Hepatocyte (in vitro differentiated cells): ENCODE measurements at places on chromosomes 5 and 9. TPM values are rescaled to one million over a fixed set of nuclear protein-coding genes. Genes with fewer than 3 reads are reported as not detected.

The GRXCR2 gene
- polyA plus RNA-seq = 0.39 TPM in 1 of 2 replicates, not detected in the other

The MGAT1 gene
- polyA plus RNA-seq = 149 and 151 TPM in 2 replicates

The MYOZ3 gene
- polyA plus RNA-seq = 0.83 and 1.8 TPM in 2 replicates

The LCN12 gene
- 27.4 and 36.8 TPM in 2 replicates for polyA plus RNA-seq

The PKD2L2 gene
- 0.09 and 0.11 TPM in 2 replicates for polyA plus RNA-seq

The GHR gene
- polyA plus RNA-seq = 12.6 and 14.4 TPM in 2 replicates

The SUSD1 gene
- 18.5 and 25.0 TPM in 2 replicates for polyA plus RNA-seq

The VCAN gene
- 98.0 and 104 TPM in 2 replicates for polyA plus RNA-seq

- H3K36me3 ChIP-seq = no peaks in the 10 kb centered on the region
- H3K4me1 ChIP-seq = no peaks in the 10 kb centered on the region
- no peak overlapping the region for H3K27ac ChIP-seq
- H3K27me3 ChIP-seq = no peaks in the 10 kb centered on the region
Measured at GRCh38 chr5:95237324-95237723, 47.6 kb downstream of the MCTP1 start.

GRCh38 chr5:150448334-150448733, 1.2 kb downstream of the RPS14 start:
- H3K36me3 ChIP-seq = no peaks in the 10 kb centered on the region
- H3K4me3 ChIP-seq = peak overlapping the region; percentile 40
- peak overlapping the region; percentile 96 for H3K27ac ChIP-seq
- no peak for DNase-seq
- peaks cover 6% of the 10 kb centered on the region for H3K4me1 ChIP-seq

- no peak overlapping the region for H3K27ac ChIP-seq
- H3K27me3 ChIP-seq = no peaks in the 10 kb centered on the region
- no peak for DNase-seq
Measured at GRCh38 chr9:124202447-124202971, 55.2 kb upstream of the NEK6 start.

- H3K4me3 ChIP-seq = no peak overlapping the region
- H3K4me1 ChIP-seq = peaks cover 24% of the 10 kb centered on the region
- DNase-seq = peak; percentile 34
- no peaks in the 10 kb centered on the region for H3K36me3 ChIP-seq
Measured at GRCh38 chr5:56026863-56027300, 32.1 kb upstream of the IL6ST start.

DNA sequence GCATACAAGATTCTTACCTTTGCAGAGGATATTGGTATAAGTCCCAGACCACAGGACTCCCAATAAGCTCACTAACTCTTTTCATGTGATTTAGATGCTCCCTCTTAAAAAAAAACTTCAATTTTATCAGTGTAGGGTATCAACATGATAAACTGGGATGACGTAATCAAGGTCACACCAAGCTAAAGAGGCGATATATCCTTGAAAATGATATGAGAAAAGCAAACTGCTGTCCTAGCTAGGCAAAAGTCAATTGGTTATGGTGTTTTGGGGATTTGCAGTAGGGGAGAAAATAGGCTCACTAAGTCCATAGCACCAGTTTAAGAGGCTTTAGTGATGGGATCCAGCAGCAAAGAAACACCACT, 354.4 kb downstream of the DIRAS2 start:
- no peaks in the 10 kb centered on the region for H3K4me1 ChIP-seq
- H3K27me3 ChIP-seq = no peaks in the 10 kb centered on the region
- no peak overlapping the region for H3K4me3 ChIP-seq
- peak overlapping the region; percentile 44 for H3K27ac ChIP-seq
- DNase-seq = no peak
- no peaks in the 10 kb centered on the region for H3K36me3 ChIP-seq

DNA sequence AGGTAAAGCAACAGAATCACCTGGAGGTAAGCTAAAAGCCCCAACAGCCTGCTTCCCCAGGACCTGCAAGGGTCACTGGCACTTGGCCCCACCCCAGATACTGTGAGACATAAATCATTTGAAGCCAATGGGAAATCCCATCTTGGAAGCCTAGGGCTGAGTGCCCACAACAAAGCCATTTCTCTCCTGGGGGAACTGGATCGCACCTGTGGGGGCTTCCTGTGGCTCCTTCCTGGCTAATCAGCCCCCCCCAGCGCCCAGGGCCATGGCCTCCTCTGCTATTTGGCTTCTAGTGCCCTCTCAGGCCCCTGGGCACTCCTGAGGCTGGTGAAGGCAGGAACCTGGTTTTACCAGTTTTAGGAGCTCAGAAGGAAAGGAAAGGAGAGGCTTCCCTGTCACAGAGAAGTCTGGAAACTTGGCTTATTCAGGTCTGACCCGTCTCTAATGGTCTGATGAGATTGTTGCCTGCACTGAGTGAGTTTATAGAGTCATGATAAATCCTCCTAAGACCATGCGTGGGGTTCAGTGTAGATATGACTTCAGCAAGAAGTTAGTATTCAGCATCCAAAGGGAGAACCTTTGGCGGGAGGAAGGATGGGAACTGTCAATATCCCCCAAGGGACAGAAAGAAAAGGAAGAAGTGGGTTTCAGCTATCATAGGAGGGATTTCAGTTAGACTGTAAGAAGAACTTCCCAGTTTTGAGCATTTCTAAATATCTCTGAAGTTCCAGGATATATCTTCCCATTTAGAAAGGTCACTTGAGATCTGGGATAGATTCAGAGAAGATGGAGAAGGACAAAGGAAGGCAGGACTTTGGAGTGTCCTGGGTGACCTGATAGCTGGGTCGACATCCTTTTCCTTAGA, 1.2 kb downstream of the KCNMB1 start:
- H3K4me1 ChIP-seq = no peaks in the 10 kb centered on the region
- no peak overlapping the region for H3K4me3 ChIP-seq
- H3K27me3 ChIP-seq = peaks cover 8% of the 10 kb centered on the region
- no peak overlapping the region for H3K27ac ChIP-seq

GRCh38 chr9:137705906-137706305, 87.1 kb downstream of the EHMT1 start:
- no peak for DNase-seq
- H3K4me3 ChIP-seq = no peak overlapping the region
- no peaks in the 10 kb centered on the region for H3K36me3 ChIP-seq
- H3K27ac ChIP-seq = no peak overlapping the region

GRCh38 chr9:114629563-114630090, 18.5 kb downstream of the TMEM268 start:
- H3K27me3 ChIP-seq = no peaks in the 10 kb centered on the region
- H3K36me3 ChIP-seq = no peaks in the 10 kb centered on the region
- no peak overlapping the region for H3K27ac ChIP-seq

DNA sequence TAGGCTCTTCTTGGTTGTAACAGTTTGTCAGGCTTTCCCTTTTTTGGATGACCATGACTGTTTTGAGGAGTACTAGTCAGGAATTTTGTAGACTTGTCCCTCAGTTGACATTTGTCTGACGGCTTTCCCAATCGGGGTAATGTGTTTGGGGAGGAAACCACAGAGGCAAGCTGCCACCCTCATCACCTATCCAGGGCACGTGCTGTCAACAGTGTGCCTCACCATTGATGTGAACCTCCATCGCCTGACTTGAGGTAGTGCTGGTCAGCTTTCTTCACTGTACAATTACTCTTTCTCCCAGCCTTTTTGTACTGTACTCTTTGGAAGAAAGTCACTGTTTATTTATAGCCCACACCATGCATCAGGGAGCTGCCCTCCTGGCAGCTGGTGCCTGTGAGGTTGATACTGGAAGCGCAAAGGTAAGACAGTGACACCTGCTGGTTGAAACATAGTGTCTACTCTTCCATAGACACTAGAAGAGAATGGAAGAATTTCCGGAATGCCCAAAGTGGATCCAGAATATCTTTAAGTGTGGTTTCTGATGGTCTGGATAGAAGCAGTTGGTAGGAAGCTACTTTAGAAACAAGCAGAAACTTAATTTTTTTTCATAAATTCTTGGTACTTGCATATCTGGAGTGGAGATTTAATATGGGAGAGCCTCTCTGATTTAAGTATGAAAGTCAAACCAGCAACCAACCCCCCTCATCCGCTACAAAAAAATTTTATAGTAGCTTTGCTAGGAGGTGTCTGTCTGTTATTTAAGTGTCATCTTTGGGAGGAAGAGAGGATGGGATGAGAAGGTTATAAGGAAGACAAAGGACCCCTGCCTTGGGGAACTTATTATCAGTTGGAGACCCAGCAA, 69.3 kb downstream of the SNX30 start:
- peak; percentile 83 for DNase-seq
- H3K36me3 ChIP-seq = no peaks in the 10 kb centered on the region
- no peaks in the 10 kb centered on the region for H3K27me3 ChIP-seq
- H3K27ac ChIP-seq = no peak overlapping the region
- H3K4me1 ChIP-seq = no peaks in the 10 kb centered on the region
- no peak overlapping the region for H3K4me3 ChIP-seq

DNA sequence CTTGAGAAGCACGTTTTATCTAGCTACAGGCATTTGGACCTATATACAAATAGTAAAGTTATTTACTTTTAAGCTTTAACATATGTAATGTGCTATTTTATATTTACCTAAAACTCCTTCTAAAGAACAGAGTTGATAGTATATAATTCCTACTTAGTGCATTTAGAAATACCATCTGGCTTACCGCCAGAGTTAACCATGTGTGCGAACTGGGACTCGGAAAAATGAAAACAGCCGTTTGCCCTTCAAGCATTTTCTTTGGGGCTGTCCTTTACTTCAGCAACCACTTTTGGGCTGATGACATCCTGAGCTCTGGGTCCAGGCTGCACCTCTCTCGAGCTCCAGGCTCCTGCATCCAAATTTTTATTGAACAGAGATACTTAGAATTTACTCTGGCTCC, 21.9 kb upstream of the DHFR start:
- no peak overlapping the region for H3K4me3 ChIP-seq
- H3K27ac ChIP-seq = no peak overlapping the region
- H3K4me1 ChIP-seq = peaks cover 8% of the 10 kb centered on the region
- DNase-seq = no peak
- H3K36me3 ChIP-seq = no peaks in the 10 kb centered on the region

GRCh38 chr5:72092074-72092473, 15.2 kb upstream of the MAP1B start:
- H3K4me3 ChIP-seq = no peak overlapping the region
- no peaks in the 10 kb centered on the region for H3K36me3 ChIP-seq
- no peaks in the 10 kb centered on the region for H3K4me1 ChIP-seq
- H3K27ac ChIP-seq = no peak overlapping the region
- DNase-seq = no peak
- H3K27me3 ChIP-seq = no peaks in the 10 kb centered on the region

DNA sequence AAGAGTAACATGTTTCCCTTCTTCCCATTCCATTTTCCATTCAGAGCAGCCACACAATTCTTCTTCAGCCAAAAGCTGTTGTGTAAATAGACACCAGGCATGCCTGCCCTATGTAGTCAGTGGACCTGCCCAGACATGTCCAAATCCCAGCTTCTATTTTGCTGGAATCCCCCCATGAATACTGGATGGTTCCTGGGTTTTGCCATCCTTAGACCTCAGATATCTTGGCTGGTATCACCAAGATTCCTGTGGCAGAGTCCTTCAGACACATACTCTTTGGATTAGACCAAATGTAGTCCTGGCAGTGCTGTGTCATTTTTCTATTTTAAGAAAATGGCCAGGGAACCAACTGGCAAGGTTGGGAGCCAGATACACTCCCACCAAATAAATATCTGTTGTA, 10.3 kb downstream of the FST start:
- no peaks in the 10 kb centered on the region for H3K36me3 ChIP-seq
- H3K27ac ChIP-seq = no peak overlapping the region
- no peaks in the 10 kb centered on the region for H3K4me1 ChIP-seq
- no peak for DNase-seq

DNA sequence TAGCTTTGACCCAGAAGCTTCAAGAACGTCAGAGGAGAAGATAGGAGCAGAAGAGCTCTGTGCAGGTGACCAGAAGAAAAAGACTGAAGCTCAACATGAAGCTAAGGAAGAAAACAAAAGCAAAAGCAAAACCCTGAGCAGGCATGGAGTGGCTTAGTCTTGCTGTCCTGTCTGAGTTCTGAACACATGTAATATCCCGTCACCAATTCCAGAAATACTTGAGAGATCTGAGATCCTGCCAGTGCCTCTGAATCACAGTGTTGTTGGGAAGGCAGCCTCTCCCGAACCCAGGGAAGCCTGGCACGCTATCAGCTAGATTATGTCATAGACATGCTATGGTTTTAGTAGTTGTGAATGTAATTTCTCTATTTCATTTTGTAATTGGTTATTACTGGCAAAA, 235.7 kb downstream of the ICE1 start:
- H3K36me3 ChIP-seq = no peaks in the 10 kb centered on the region
- peak; percentile 65 for DNase-seq
- H3K4me3 ChIP-seq = no peak overlapping the region
- H3K4me1 ChIP-seq = no peaks in the 10 kb centered on the region
- no peak overlapping the region for H3K27ac ChIP-seq

DNA sequence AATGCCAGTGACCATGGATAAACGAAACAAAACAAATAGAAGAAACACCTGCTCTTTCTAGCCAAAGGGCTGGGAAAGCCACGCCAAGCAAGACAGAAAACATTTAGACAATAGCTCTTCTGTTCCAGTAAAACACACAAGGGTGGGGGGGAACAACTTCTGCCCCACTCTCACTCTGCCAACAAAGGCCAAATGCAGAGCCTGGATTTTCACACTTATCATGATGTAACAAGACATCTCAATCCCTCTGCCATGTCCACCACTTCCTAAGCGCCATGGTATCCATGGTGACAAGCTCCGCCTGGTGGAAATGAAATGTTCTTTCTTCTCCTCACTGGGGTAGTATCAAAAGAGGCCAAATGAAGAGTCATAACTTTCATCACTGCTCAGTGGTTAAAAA, 60.6 kb downstream of the DRD1 start:
- H3K4me1 ChIP-seq = no peaks in the 10 kb centered on the region
- no peaks in the 10 kb centered on the region for H3K27me3 ChIP-seq
- no peak overlapping the region for H3K4me3 ChIP-seq
- H3K27ac ChIP-seq = no peak overlapping the region
- no peaks in the 10 kb centered on the region for H3K36me3 ChIP-seq
- no peak for DNase-seq
